ENCODE measurements at places on chromosomes 1 and 21. TPM values are rescaled to one million over a fixed set of nuclear protein-coding genes. Genes with fewer than 3 reads are reported as not detected.

SPRR2B gene
- total RNA-seq, result not detected

NBPF6 gene
- not detected for total RNA-seq

RIMS3 gene
- total RNA-seq, result 1.4 TPM

TRIM17 gene
- total RNA-seq, result not detected

PER3 gene
- total RNA-seq, result 11.7 TPM

TNFRSF4 gene
- total RNA-seq, result 0.79 TPM

DNA sequence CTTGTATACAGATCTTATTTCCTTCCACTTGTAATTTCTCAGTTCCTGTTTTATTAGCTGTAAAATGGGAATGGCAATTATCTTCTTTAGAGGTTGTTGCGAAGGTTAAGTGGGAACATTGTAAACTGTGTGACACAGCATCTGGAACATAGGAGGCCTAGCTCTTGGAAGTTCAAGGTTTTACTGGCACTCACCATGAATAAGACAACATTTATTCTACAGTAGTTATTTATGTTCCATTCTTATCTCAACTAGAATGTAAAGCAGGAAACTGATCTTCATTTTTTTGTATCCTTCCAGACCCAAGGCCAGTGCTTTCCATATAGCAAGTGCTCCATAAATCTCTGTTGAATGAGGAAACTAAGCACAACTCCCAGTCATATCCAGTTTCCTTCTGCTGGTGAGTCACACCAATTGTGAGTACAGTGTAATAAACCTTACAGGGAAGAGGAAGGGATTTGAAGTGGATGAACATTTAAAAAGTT lies 1.4 kb downstream of the BCL10 start:
- DNase-seq, result no peak

DNA sequence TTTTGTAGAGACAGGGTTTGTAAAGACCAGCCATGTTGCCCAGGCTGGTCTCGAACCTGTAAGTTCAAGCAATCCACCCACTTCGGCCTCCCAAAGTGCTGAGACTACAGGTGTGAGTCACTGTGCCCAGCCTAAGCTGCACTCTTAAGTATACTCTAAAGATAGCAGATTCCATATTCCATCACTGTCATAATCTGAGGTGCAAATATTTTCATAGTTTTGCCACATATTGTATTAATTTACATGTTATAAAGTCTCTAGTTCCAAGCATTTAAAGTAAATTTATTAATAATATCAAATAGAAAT lies 121.3 kb downstream of the HFM1 start:
- no peak for DNase-seq

GRCh38 chr1:185681034-185681633 lies 53.1 kb upstream of the HMCN1 start:
- DNase-seq, result no peak

- DNase-seq, result no peak
Measured at GRCh38 chr1:1429671-1430073, 5.8 kb upstream of the VWA1 start.

- DNase-seq, result no peak
Measured at GRCh38 chr1:26220199-26220912, 13.6 kb upstream of the CEP85 start.

GRCh38 chr1:205523891-205524793 lies 19.7 kb downstream of the CDK18 start:
- DNase-seq, result peak; percentile 70

- no peak for DNase-seq
Measured at GRCh38 chr1:52127181-52128180, 14.4 kb upstream of the ZFYVE9 start.

DNA sequence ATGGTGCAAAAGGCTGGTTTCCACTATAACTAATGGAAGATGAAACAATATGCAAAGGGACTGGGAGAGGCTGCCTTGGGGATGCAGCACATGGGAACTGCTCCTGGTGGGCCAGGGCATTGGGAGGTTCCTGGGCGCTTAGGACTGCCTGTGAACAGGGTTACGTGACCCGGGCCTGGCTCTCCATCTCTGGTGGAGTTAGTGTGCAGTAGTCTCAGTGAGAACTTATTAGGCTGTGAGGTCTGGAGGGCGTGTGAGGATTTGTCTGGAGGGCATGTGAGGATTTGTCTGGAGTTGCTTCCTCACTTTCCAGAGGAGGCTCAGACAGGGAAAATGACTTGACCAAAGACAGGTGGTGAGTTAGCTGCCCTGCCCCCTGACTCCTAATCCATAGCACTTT lies 1.5 kb upstream of the ETV3L start:
- DNase-seq, result no peak

GRCh38 chr1:226985839-226986463 lies 45.9 kb downstream of the COQ8A start:
- DNase-seq, result no peak

- DNase-seq, result no peak
Measured at GRCh38 chr1:21319447-21320407, 29.5 kb upstream of the ECE1 start.

DNA sequence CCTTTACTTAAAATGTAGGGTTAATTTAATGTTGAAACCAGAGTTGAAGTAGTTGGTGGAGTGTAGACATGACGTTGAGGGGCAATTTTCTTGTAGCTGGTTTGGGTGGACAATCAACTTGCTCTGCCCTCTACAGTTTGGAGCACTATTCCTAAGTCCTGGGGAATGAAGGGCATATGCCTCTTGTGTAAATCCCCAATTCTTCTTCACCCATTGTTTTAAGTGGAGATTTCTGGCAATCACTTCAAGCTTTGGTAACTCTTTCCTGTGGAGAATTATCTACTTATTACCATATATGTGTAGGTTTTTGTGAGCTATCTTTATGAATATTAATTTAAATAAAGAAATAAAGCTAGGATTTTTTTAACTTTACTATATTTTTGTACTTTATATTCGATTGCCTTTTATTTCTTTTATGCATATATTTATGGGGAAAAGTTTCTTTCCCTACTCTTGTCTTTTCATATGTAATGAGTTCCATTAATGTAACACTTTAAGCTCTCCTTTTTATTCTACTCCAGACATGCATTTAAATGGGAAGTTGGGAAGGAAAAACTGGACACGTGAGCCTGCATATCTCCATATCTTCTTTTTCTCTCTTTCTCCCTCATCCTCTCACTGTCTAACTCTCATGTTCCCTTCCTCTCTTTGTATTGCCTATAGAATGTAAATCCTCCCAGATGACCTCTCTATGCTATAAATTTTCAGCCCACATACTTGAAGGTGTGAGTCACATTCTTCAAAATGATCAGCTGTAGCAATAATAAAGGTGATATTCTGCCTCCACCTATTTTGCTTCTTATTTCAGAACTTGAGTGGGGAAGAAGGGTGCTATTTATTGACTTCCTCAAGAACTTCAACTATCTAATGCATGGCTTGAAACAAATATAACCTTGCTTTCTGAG lies 276.7 kb downstream of the PTPRC start:
- no peak for DNase-seq

GRCh38 chr1:203522237-203522636 lies 28.3 kb downstream of the OPTC start:
- DNase-seq, result no peak

DNA sequence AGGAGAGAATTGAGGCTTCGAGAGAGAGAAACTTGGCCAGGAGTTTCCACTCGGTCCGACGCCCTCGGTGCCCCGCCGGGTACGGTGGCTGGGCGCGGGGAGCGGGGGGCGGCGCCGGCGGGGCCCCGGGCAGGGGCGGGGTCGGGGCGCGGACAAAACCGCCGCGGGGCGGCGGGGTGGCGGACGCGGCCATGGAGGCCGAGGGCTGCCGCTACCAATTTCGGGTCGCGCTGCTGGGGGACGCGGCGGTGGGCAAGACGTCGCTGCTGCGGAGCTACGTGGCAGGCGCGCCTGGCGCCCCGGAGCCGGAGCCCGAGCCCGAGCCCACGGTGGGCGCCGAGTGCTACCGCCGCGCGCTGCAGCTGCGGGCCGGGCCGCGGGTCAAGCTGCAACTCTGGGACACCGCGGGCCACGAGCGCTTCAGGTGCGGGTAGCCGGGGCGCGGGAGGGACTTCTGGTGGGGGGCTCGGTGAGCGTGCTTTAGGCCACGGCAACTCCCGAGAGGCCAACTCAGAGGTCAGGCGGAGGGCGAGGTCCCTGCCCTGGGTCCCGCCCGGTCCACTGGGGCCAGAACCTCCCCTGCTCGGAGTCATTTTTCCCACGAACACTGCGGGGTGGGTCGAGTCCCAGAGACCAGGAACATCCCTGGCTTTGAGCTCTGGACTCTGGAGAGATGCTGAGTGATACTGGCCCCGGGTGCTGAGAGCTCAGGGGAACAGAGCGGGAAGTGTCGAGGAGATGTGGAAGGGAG lies 431 bp downstream of the RAB42 start:
- no peak for DNase-seq

DNA sequence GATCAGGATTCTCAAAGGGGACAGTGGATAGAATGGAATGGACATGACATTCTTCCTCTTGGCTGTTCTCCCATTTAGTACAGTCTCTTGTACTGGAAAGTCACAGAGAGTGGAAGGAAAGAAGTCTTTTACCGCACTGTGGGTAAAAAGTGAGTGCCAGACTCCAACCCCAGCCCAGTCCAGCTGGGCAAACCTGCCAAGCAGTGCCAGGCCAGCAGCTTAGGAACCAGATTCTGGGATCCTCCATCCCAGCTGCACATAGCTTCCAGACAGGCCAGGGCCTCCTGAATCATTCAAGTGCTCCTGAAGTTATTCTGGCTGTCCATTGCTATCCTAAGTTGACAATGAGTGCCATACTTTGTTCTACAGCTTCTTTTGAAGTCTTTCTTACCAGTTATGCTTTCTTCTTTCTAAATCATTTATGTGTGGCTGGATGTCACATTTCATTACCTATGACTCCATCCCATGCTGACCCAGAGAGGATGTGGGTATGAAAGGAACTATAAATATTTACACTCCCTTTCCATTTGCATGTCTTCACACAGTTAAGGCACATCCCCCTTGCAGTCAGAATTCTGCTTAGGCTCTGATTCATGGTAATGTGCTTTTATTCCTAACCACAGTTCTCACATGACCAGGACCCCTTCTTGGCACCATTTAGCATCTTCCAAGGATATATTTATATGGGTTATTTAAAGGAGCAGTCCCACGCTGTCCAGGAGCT lies 88.9 kb downstream of the AK5 start:
- no peak for DNase-seq

- no peak for DNase-seq
Measured at GRCh38 chr1:244665771-244666217, 12.9 kb downstream of the DESI2 start.

- no peak for DNase-seq
Measured at GRCh38 chr1:226365831-226366231, 42.1 kb downstream of the PARP1 start.

- no peak for DNase-seq
Measured at GRCh38 chr1:227779685-227780084, 35.8 kb upstream of the PRSS38 start.

DNA sequence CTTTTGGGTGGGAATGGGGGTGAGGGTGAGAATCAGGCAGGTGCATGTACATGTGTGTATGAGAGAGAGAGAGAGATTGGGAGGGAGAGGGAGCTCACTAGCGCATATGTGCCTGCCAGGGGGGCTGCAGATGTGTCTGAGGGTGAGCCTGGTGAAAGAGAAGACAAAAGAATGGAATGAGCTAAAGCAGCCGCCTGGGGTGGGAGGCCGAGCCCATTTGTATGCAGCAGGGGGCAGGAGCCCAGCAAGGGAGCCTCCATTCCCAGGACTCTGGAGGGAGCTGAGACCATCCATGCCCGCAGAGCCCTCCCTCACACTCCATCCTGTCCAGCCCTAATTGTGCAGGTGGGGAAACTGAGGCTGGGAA lies 95.0 kb downstream of the EPHB2 start:
- no peak for DNase-seq

Data from right atrium auricular region (tissue), 2 donors.